HuH-7 (cell line): ENCODE measurements at places on chromosomes 1 and 21.

GRCh38 chr1:55833529-55834091 is 618.4 kb upstream of the USP24 start:
- no peak for DNase-seq

- no peak for DNase-seq
Measured at GRCh38 chr1:209205039-209205438, 378.5 kb upstream of the CAMK1G start.

DNA sequence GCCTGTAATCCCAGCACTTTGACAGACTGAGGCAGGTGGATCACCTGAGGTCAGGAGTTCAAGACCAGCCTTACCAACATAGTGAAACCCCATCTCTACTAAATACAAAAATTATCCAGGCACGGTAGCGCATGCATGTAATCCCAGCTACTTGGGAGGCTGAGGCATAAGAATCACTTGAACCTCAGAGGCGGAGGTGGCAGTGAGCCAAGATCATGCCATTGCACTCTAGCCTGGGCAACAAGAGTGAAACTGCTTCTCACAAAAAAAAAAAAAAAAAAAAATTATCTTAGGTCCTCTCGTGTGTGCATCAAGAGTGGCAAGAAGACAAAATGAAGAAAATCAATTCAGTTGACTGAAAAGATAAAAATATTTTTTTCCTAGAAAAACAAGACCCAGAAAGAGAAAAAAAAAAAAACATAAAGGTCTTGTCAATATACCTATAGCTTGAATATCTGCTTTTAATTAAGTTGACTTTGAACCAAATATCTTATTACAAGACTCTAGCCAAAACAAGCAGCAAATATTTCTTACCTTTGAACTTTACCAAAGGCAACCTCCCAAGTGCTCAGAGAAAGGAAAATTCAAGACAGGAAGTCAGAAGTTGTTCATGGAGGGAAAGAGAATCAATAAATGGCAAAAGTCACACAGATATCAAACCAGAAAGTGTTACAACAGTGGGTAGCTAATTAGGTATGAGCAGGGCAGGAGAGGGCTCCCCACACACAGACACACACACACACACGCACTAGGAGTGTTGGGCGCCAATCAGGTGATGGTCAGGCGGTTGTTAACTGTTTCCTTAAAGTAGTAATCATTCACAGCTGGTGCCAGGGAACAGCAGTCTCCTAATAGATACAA is 29.6 kb downstream of the ITLN2 start:
- no peak for DNase-seq

DNA sequence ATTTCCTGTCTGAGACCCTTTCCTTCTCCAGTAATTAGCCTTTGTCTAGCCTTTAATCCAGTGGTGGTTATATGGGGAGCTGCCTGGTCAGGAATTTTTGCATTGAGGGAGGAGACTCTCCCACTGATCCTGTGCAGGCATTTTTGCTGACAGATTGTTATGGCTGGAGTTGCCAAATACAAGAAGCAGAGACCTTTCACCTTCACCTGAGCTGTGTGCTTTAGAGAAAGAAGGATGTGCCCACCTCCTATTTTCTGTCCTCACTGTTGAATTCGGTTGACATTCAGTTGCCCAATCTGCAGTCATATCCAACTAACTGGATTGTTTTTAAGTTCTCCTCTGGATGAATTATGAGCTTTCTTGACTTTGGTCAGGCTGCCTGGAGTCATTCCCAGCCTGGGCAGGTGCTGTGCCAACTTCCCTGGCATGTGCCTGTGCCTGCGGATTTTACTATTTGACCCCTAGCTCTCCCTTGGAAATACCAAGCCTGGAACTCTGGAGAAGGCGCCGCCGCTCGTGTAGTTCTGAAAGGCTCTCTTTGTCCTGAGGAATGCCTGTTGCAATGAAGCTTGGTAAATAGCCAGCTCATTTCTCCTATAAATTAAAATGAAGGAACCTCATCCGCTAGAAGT is 143.9 kb downstream of the NOS1AP start:
- DNase-seq = peak; percentile 20

GRCh38 chr1:247409869-247410544 is 6.0 kb upstream of the NLRP3 start:
- no peak for DNase-seq

DNA sequence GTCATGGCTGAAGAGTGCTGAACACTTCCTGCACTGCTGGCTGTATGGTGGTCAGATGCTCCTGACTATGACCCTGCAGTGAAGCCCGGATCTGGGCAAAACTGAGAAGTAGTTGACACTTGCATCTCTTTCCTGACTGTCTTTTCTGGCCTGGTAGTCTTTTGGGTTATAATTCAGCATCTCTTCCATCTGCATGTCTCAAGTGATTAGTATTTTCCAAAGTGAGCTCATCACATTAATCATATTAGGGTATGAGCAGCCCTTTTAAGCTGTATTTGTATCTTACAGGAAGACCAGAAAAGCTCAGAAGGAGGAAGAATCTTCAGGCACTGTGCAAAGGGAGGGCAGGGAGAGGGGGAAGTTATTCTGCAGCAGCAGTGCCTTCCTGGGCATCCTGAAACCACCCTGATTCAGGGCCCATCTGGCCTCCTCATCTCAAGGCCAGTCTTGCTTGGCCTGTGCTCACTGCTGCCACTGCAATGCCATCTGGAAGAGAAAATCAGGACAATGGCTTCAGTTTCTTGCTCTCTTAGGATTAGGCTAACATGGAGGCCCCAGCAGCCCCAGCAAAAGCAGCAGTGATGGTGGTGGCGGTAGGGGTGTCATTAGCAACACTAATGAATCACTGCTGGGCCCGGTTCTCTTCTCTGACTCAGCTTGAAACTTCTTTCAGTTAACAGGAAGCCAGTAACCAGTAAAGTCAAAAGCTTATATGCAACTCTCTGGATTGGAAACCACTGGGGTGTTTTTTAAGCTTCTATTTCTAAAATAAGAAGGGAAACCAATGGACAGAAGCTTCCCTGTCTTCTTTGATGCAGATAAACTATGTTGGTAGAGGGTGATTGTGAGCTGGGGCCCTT is 63.3 kb upstream of the WDR26 start:
- no peak for DNase-seq

GRCh38 chr21:27314131-27314530 is 347.2 kb upstream of the ADAMTS5 start:
- no peak for DNase-seq

DNA sequence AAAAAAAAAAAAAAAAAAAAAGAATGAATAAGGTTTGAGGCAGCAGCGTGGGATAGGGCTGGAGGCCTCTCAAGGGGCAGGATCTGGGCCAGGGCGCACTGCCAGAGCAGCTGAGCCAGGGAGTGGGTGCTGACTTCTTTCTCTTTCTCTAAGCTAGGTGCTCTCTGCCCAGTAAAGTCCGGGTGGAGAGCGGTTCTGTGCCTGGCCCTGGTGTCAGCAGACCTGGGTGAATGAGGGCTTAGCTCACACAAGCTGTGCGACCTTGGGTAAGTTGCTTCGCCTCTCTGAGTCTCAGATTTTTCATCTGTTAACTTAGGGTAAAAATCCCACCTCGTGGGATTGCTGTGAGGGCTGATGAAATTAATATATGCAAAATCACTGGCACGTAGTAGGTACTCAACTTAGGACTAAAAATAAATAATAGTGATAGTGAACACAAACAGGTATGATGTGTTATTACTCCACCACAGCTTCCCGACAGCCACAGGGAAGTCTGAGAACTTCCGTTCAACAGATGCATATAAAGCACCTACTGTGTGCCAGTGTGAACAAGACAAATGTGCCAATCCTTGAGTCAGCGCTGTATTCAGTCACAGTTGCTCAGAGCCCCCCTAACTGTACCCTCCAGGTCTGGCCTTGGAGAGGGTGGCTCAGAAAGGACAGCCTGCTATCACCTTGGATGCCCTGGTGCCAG is 2.0 kb upstream of the FAM131C start:
- no peak for DNase-seq
